Hepatocyte (in vitro differentiated cells): ENCODE measurements at places on chromosomes 4 and X.

- DNase-seq, result no peak
These were observed 725 bp upstream of the CXCL1 start for GRCh38 chr4:73868206-73869129.

- peak; percentile 49 for DNase-seq
These were observed 482 bp upstream of the MBTPS2 start for GRCh38 chrX:21838937-21839333.

- no peak for DNase-seq
These were observed 45.3 kb upstream of the CDKN2AIP start for GRCh38 chr4:183399126-183399522.

DNA sequence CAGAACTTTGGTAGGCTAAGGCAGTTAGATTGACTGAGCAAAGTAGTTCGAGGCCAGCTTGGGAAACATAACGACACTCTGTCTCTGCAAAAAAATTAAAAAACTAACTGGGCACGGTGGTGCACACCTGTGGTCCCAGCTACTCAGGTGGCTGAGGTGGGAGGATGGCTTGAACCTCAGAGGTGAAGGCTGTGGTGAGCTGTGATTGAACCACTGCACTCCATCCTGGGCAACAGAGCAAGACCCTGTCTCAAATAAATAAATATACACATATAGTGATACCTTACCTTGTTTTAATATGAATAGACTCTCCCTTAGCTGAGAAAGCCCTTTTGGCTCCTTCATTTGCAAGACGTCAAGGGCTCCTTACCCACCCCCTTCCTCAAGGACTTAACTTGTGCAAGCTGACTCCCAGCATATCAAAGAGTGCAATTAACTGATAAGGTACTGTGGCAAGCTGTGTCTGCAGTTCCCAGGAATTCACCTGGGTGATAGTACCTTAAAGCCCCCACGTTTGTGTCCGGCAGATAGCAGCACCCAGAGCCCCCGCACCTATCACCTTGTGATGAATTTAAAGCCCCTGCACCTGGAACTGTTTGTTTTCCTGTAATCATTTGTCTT is 655.6 kb upstream of the GALNTL6 start:
- peak; percentile 6 for DNase-seq

- peak; percentile 47 for DNase-seq
These were observed 1.3 kb downstream of the TBL1X start for GRCh38 chrX:9466124-9466495.

- no peak for DNase-seq
These were observed 47.2 kb downstream of the SLC34A2 start for GRCh38 chr4:25702848-25703247.

DNA sequence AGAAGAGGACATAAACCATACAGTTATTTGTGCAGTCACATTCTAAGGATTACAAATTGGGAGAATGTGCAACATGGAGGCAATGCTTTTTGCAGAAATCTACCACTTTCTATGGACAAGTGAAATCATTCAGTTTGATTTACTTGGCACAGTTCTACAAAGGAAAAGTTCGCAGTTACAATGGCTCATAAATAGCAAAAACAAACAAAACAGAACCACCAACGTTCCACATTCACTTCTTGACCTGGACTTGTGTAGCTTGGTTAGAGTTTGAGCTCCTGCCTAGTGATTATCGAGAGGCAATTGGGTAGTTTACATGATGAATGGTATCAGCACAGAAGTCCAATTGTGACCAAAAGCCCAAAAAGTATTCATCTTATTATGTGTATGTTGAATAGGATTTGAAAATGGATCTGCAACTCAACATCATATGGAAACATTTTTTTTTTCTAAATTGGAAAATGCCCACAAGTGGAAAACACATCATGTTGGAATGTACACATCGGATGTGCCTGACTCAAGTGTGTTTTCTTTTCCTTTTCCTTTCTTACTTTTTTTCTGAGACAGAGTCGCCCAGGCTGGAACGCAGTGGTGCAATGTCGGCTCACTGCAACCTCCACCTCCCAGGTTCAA is 123.8 kb downstream of the LUZP4 start:
- DNase-seq, result no peak

GRCh38 chr4:113613503-113613902 is 148.0 kb downstream of the CAMK2D start:
- no peak for DNase-seq

DNA sequence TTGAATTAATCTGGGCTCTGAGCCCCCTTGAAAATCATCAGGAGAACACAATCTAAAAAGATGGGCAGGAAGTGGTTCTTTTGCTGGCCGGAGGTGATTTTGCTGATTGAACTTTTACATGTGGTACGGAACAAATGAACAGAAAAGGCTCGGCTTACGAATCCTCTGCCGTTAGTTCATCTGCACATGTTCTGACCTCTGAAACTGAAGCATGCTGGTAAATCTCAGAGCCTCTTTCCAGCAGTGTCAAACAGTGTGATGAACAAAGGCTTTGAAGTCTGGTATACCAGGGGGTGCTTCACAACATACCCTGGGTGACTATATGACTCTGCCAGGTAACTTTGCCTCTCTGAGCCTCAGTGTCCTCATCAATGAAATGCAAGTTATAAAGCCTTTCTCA is 194.2 kb upstream of the C1QTNF7 start:
- no peak for DNase-seq

DNA sequence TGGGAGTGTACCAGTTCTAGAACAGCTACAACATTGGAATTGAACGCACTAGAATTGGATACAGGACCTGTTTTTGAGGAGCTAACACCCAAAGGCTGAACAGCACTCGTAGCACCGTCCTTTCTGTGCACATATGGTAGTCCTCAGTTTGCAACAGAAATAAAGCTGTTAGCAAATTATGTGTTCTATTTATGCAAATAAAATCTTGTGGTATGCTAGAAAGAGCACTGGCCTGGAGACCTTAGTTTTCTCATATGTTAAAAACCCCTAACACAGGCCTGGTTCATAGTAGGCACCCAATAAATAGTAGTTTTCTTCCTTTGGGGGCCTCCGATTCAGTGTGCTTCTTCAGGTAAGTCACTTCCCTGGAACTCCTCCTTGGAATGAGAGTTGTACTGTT is 140.3 kb downstream of the AR start:
- DNase-seq, result no peak

DNA sequence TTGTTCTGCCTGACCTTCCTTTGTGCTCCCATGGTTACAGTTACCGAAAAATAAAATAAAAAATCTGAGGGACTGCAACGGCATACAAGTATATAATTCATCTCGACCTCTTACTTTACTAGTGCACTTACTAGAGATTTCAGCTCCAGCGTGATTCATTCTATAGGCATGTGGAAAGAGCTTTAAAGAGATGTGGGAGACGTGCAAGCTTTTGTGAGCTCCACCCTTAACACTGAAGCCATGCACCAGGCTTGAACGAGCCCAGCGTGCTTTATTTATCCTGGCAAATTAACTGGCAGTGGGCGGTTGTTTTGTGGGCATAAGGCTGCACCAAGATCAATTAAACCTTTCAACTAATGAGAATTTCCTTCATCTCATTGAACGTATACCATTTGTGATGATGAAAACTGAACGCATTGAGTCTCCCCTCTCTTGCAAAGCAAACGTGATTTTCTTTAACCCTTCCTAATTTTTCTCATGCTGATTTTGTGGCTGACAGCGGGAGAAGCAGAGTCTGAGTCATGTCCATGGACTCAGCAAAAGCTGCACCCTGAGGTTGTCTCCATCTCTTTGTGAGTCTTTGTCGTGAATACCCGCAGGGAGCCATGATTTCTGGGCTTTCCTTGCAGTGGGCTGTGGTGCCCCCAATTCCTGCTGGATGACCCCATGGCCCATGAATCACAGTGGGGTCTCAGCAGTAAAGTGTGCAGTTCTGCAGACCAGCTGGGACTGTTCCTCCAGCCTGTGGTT is 60.1 kb downstream of the MXRA5 start:
- DNase-seq, result peak; percentile 37

- DNase-seq, result no peak
These were observed 1067.7 kb upstream of the PABPC4L start for GRCh38 chr4:135269125-135269890.

DNA sequence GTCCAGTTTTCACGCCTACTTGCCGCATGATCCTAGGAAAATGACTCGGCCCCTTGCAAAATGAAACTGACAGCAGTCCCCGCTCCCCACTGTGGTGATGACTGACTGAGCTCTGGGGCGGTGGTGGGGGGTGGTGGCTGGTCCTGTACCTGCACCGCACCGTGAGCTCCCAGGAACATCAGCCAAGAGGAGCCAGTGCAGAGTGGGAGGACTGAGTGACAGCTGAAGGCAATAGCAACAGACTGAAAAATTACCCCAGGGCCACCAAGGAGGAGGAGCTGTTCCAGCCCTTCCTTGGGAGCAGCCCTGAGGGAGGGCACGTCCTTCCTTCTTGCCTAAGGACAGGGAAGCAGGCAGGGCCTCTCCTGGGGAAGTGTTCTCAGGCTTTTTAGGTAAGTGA is 2.4 kb upstream of the C4orf50 start:
- DNase-seq, result no peak

GRCh38 chr4:8039290-8039689 is 99.6 kb upstream of the AFAP1 start:
- DNase-seq, result no peak

- no peak for DNase-seq
These were observed 19.4 kb upstream of the SERTM2 start for GRCh38 chrX:111492085-111492484.

DNA sequence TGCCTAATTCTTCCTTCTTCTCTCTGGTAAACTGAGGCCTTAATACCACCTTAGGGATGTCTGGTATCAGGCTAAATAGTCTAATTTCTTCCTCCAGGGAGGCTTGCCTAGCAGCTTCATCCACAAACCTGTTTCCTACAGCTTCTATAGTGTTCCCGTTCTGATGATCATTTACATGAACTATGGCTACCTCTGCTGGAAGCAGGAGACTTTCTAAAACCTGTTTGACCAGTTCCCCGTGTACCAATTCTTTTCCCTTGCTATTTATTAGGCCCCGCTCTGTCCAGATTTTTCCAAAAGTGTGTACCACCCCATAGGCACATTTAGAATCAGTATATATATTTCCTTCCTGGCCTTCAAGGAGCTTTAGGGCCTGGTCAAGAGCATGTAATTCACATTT is 5.8 kb upstream of the USP38 start:
- DNase-seq, result no peak

GRCh38 chrX:1502853-1503252 is 34.1 kb downstream of the P2RY8 start:
- no peak for DNase-seq

GRCh38 chr4:57652779-57653178 is 542.6 kb upstream of the IGFBP7 start:
- DNase-seq, result no peak

GRCh38 chr4:154035341-154035740 is 246.5 kb upstream of the SFRP2 start:
- DNase-seq, result no peak

DNA sequence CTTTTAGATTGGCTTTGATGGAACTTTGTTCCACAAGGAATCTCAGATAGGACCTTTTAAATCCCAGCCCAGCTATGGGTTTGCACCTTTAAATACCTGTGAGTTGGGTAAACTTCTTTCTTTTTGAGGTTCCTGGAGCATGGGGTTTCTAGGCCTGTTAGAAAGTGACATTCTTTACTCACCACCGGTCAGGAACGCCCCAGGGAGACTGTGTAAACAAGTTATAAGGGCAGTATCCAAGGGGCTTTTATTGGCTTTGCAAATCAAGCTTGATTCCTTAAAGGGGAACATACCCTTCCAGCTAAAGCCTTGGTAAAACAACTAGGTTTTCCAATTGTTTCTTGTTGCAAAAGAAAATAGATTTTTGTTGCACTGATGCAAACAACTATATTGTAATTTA is 93.4 kb downstream of the TENT5D start:
- no peak for DNase-seq

- no peak for DNase-seq
These were observed 42.0 kb upstream of the MAPK10 start for GRCh38 chr4:86401826-86402225.

GRCh38 chrX:15926622-15927021 is 72.0 kb upstream of the AP1S2 start:
- DNase-seq, result no peak

- no peak for DNase-seq
These were observed 1157.3 kb upstream of the AGA start for GRCh38 chr4:178599521-178599920.

GRCh38 chrX:21975812-21976211 is 35.3 kb downstream of the SMS start:
- DNase-seq, result peak; percentile 48

- peak; percentile 63 for DNase-seq
These were observed 346.6 kb downstream of the CENPC start for GRCh38 chr4:67198727-67199126.

DNA sequence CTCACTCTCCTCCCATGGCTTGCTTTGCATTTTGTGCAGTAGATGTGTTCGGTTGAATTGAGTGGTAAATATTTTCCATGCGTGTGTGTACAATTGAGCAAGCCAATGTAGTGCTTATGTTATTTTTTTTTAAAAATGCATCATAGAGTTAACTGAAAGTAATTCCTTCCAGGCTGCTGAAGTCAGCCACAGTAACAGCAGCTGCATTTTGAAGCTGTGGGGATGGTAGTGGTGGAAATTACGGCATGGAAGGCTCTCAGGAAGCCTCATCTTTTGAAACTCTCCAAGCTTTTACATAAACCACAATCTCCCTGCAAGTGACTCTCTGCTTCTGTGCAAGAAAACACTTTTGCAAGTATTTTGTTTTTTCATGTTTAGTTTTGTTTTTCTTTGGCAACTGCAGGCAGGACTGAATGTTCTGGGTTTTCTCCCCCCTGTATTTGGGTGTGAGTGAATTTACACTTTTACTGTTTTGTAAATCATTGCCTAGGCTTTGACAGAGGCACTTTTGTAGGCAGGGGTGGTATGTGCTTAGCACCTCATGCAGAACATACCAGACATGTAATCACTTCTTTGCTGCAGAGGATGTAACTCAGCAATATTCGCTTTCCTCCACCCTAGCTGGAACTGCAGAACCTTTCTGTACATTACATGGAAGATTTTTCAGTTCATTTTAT is 56.2 kb downstream of the LRRC66 start:
- DNase-seq, result no peak

GRCh38 chrX:136671006-136671610 is 23.1 kb downstream of the CD40LG start:
- no peak for DNase-seq

GRCh38 chr4:48139691-48140090 is 5.6 kb upstream of the TXK start:
- DNase-seq, result no peak

- DNase-seq, result no peak
These were observed 937.1 kb downstream of the PDHA2 start for GRCh38 chr4:96776920-96777527.

DNA sequence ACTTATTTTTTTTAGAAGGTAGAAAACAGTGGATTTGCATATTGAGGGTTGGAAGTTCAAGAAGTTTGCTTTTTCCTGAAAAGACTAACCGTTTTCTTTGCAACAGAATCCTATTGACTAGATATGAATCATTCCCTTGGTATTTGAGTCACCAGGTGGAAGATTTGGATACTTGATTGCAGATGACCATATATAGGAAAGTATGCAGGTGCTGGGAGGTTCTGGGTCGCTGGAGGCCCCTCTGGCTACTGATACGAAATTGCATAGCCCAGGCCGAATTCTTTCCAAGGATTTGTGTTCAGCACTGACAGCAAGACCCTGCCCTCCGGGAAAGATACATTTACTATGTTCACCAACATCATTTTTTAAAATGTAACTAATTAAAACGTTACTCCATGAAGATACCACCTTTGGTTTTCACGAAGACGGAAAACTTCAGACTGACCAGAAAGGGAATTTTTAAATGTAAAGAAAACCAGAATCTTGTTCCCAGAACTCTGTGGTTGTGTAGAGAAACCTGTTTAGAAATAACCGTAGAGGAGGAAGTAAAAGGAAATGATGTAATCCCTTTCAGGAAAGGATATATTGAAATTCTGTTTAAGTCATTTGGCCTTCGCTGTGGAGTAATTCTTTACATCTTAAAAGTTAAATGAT is 946 bp downstream of the ANXA3 start:
- peak; percentile 79 for DNase-seq
